ENCODE measurements at places on chromosomes 2 and 18. TPM values are rescaled to one million over a fixed set of nuclear protein-coding genes. Genes with fewer than 3 reads are reported as not detected.

GRCh38 chr2:70947556-70948184 lies 12.0 kb downstream of the ATP6V1B1 start:
- peak; percentile 63 for DNase-seq

GRCh38 chr2:67389286-67389685 lies 7.8 kb upstream of the ETAA1 start:
- DNase-seq, result no peak

DNA sequence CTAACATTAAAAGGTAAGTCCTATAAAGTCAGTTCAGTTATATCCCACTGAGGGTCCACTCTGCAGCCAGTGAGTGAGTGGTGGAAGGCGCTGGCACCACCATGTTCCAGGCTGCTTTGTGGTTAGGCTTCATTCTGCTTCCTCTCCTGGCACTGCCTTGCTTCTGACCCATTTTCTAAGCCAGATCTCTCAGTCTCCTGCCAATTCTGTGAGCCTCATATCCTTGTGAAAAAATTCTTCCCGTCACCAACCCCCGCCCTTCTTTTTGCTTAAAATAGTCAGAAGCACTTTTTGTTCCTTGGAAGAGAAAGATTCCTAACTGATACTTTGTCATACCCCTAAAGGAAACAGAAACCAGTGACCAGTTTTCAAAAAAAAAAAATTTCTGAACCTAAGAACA lies 139.8 kb upstream of the NCK2 start:
- no peak for DNase-seq

DNA sequence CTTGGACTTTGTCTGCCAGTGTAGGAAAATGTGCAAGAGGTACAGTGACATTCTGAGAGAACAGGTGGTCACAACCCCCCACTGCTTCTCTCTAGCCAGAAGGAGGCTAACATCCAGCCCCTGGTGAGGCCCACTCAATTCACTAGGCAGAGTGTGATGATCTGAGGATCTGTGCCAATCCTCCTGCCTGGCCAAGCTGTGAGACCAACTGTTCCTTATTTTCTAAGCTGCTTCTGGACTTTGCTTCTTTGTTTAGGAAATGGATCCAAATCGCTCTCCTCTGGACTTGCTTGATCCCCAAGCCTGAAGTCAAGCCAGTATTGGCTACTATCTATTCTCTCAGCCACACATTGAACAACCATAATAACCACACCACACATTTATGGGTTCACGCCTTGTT lies 202.8 kb downstream of the PIK3C3 start:
- no peak for DNase-seq

DNA sequence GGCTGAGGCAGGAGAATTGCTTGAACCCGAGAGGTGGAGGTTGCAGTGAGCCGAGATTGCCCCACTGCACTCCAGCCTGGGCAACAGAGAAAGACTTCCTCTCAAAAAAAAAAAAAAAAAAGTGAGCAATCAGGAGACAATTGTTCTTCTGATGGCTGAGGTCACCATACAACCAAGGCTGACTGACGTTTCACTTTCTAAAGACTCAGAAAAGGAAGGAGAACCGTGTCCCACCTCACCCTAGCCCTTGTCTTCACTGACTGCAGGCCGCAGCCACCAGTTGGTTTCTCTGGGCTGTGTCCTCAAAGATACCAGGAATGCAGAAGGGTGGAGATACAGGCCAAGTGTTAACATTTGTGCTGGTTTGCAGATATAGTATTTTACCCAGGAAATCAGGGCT lies 7.7 kb upstream of the SLC35F6 start:
- DNase-seq, result no peak

- no peak for DNase-seq
Observed at GRCh38 chr2:98592565-98592964, 15.7 kb downstream of the COA5 start.

DNA sequence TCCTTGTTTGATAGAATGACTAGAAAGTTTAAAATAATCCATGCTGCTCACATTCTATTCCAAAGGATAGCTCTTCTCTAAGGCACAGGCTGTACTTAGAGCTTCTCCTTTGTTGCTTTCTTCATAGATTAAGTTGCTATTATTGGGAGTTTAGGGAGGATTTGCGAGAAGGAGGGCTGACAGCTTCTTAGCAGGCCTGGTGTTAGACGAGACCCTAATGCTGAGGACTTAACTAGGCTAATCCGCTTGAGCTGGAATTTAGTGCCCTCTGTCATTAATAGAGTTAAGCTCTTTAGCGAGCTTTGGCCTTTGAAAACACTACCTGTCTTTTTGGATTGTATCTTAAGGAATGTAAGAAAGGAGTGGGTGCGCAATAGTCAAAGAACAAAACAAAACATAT lies 81.3 kb downstream of the MOGAT1 start:
- DNase-seq, result no peak

DNA sequence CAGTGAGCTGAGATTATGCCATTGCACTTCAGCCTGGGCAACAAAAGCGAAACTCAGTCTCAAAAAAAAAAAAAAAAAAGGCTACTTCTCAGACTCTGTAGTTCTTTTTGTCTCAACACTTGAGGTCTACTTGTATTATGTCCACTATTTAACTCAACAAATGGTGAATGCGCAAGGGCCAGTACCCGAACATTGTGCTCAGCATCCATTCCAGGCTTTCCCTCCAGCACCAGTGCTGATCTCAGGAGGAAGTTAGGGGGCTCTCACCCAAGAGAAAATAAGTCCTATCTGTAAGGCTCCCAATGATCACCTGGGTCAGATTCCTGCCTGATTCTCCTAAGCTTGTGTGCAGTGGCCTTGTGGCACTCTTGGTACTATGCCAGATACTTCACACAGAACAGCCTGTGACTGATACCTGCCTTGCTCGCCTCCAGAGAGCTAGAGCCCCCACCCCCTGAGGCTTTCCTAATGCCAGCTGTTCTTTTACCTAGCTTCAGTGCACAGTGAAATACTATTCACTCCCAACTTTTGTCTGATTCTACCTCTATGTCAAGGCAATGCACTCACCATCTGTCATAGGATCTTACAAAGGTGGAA lies 74.9 kb downstream of the INO80D start:
- DNase-seq, result no peak

- DNase-seq, result no peak
Observed at GRCh38 chr2:162473-163382, 101.1 kb downstream of the SH3YL1 start.

DNA sequence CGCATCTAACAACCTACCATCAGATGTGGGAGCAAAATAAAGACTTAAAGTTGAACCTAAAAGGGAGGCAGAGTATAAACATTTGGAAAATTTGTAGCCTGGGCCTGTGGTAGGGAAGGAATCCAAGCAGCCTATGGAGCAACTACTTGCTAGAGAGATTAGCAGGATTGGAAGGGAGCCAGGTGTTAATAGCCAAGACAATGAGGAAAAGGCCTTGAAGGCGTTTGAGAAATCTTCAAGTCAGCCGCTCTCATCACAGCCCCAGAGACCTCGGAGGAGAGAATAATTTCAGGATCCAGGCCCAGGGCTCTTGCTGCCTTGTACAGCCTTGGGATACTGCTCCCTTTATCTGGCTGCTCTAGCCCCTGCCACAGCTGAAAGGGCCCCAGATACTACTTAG lies 219.7 kb downstream of the THSD7B start:
- no peak for DNase-seq

DNA sequence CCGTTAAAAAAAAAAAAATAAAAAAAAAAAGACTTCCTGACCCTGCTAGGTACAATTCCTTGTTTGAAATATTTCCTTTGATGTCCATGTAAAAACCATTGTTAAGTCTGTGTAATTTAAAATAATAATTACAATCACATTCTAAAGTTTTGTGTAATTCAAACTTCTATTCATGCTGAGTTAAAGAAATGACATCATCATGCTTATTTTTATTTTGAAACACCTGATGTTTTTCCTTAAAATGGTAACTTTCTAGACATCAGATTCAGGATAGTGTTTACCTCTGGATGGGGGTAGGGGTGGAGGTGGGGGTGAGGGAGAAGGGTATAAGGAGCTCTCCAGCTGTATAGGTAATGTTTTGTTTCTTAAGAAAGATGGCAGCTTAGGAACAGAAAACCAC lies 92.8 kb downstream of the ADCYAP1 start:
- DNase-seq, result no peak

DNA sequence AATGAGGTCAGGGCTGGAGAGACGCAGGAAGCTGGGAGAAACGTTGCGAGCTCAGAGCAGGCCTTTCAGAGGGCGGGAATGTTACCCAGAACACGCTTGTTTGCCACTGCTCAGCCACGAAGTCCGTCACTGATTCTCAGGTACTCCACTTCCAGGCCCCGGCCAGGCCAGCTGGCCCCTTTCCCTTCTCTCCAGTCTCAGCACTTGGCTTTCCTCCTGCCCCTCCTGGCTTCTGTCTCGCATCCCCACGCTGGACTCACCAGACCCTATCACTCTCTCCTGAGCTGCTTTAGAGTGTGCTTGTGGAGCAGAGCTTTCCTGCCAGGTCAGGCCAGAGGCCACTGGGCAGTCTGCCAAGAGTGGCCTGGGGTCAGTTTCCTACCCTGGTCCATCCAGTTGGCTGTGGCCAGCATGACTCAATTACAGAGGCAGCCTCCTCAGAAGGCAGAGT lies 151.4 kb downstream of the TWIST2 start:
- DNase-seq, result peak; percentile 73

DNA sequence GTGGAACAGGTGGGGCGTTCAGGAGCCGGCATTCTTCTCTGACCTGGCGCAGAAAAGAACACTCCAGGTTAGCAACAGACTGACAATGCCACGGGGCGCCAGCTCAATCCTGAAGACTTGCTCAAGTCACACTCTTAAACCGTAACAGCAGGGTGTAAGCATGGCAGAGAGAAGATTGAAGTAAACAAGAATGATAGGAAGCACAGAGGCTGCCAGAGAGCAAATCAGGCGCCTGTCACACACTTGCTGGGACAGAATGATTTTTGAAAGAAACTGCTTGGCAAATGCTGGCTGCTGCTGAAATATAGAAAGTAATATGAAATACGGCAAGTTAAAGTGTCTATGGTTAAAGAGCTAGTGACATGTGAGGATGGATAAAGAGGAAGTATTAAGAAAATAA lies 80.5 kb downstream of the MEP1B start:
- DNase-seq, result no peak

DNA sequence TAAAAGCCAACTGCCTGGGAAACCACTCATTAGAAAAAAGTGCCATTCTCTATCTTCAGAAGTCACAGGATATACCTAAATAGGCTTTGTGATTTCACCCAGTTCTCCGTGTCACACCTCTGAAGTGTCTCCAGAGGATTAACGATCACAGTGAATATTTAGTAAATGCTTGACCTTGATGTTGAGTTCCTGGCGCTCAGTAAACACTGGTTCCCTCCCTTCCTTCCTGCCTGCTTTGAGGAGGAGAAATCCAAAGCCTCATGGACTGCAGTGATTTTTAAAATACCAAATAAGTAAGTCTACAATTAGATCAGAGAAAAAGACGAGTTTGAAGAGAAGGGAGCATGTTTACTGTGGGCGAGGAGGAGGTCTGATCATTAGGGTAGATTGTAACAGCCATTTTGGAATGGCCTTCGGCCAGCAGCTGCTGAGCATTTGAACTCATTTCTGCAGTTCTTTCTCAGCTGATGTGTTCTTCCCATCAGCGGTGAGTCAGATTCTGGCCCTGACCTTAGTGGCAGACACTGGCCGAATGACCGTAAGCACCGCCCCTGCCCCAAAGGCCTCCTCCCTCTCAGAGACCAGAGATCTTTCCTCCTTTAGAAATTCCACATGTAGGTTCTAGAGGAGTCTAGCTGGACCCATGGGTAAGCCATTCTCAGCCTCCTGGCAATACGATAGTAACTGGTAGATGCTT lies 62.1 kb upstream of the SLC16A14 start:
- no peak for DNase-seq

GRCh38 chr2:161424891-161425727 lies 9.0 kb downstream of the TBR1 start:
- DNase-seq, result no peak

DNA sequence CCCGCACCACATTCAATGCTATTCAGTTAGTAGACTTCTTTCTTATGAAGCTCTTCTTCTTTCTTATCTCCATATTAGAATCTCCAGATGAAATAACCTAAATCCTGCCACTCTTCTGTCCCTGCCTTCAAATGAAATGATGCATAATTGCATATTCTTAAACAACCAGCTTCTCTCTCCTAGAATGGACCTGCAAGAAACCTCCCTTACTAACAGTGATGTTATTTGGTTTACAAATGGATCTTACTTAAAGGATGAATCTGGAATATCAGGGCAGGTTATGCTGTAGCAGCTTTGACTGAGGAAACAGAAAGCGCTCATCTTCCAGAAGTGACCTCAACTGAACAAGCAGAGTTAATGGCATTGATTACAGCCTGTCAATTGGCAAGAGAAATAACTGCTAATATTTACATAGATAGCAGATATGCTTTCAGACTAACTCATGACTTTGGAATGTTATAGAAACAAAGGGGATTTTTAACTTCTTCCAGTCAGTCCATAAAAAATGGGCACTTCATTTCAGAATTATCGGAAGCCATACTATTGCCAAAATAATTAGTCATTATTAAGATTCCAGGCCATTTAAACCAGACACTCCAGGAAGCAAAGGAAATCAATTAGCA lies 755.7 kb upstream of the HS6ST1 start:
- DNase-seq, result no peak

DNA sequence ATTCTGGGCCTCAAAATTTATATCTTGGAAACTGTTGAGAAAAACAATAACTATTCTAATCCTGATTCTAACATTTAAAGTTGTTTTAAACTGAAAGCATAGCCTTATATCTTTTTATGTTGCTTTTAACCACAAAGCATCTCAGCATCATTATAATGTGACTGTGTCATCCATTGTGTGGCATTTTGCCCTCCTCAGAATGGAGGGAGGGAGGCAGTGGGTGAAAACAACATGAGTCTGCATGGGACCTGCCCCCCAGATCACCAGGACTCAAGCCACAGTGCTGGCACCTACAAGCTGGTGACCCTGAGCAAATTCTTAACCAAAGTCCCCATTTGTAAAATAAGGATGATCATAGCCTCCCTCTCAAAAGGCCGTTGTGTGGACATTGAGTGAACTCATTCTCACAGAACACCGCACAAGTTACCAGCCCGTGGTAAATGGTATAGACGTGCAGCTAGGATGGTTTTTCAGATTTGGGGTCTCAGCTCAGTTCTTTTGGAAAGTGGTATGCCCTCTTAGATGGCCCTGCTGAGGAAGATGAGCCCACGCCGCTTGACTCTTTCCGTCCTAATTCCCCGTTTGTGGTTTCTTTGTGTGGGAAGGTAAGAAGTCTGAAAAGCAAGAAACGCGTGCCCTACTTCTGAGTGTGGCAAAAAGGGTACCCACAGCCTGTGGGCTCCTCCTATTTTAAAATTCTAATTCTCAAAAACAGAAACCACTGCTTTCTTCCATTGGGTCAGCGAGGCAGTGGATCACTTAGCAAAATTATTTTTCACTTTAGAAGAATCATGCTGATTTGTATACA lies 305.0 kb upstream of the ID2 start:
- no peak for DNase-seq

GRCh38 chr2:230991598-230991997 lies 4.3 kb upstream of the SPATA3 start:
- no peak for DNase-seq

GRCh38 chr2:73503992-73504570 lies 118.4 kb downstream of the ALMS1 start:
- DNase-seq, result no peak

Gene CELF4
- not detected for total RNA-seq

Gene CNTNAP5
- not detected for total RNA-seq

Gene HRH4
- not detected for total RNA-seq

Gene CRYBA2
- total RNA-seq, result not detected

Gene ANKRD23
- total RNA-seq, result 4.4 TPM

Gene NTSR2
- not detected for total RNA-seq

Gene SALL3
- total RNA-seq, result not detected

Gene PID1
- total RNA-seq, result not detected

Gene BCS1L
- 36.5 TPM for total RNA-seq

Gene GALM
- 2.9 TPM for total RNA-seq

Gene EGR4
- not detected for total RNA-seq
